ENCODE measurements at places on chromosomes 13 and 19.
A peak's percentile ranks its signal among the peaks of the same experiment; 100 is the strongest.

DNA sequence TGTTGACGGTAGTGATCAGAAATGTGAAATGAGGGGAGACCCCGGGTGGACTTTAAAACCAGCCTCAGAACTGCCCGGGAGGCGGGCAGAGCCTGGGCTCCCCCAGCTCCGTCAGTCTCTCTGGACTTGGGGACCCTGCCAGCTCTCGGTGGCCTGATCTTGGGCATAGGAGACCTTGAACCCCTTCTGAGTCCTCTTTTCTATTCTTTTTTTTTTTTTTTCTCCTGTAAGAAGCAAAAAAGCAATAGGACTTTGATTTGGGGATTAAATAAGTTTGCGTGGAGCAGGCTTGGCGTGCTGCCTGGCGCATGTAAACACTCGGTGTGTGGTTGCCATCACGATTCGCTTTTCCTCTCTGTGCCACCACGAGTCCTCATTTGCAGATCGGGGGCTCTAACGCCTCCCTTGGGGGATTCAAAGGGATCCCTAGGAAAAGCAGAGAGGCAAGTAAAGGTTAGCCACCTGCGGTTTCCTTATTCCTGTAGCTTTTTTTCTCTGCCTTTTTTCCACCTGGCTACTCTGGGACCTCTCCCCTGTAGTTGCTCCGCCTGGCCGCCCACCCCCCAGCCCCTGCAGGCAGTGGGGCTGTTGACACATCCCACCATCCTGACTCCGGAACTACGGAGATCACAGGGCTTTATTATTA, 1.3 kb downstream of the SAFB start:
- DNase-seq: peak; percentile 24

DNA sequence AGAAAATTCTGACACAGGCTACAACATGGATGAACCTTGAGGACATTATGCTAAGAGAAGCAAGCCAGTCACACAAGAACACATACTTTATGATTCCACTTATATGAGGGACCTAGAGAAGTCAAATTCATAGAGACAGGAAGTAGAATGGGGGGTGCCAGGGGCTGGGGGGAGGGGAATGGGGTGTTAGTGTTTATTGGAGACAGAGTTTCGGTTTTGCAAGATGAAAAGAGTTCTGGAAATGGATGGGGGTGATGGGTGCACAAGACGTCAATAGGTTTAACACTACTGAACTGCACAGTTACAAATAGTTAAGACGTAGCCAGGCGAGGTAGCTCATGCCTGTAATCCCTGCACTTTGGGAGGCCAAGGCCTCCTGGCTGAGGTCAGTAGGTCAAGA, 3.5 kb upstream of the ZNF787 start:
- no peak for DNase-seq

DNA sequence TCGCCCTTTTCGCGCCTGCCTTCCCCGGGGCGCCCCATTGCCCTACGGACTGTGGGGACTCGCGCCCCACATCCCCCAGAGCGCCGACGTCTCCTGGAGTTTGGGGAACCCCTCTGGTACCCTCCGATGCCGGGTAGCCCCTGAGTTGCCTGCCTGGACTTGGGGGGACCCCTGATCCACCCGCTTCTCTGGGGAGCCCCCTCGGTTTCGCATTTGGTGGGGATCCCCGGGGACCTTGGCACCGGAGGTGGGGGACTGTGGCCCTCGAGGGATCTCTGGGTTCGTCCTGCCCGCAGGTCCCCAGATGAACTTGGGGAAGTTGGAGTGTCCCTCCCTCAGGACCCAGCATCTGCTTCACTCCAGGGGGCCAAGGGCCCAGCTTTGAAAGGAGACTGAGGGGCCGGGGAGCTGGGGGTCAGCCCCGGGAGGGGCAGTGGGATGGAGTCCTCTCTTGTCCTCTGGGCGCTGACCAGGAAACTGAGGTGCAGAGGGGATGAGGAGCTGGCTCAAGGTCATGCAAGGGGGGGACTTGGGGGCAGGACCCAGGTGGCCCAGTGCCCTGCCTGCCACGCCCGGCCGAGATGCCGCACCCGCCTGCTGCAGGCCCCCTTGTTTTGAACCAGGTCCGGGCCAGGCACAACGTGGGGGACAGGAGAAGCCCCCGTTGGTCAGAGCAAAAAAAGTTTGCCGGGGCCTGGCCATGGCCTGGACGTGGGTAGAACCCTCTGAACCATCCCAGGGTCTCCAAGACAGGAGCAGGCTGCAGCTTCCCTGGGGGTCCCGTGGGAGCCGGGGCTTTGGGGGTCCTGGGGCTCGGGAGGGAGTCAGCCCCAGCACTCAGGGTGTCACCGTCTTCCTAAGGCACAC, 1.0 kb downstream of the EFNA2 start:
- peak; percentile 54 for DNase-seq

DNA sequence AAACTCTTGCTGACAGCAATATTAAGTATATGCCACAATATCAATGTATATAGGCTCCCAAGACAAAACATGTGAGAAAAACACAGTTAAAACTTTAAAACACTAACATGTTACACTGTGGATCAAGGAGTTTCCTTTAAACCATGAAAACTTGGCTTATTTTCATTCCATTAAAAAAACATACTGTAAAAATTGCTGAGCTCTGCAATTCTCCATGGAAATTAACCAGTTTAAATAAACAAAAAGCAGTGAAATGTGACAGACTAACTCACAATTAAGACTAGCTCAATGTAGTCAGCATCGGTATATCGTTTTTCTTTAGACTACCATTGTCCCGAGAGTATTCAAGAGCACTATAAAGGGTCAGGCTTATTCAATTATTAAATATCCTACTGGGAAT, 930.5 kb upstream of the SLITRK1 start:
- DNase-seq: no peak

DNA sequence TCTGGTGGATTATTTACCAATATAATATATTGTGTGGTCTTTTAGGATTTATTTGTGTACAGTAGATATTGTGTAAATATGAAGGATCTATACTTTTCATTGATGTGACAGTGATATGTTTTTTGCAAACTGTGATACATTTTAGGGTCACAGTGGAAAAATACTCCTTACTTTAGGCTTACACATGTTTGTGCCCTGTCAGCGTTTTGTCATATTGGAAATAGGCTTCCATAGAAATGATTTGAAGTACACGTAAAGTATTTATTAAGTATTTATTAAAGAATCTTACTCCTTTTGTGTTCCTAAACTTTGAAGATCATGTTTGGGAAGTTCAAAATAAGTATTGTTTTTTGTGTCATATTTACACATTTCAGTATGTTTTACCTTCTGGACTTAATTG, 5.0 kb downstream of the ZNF808 start:
- no peak for DNase-seq

DNA sequence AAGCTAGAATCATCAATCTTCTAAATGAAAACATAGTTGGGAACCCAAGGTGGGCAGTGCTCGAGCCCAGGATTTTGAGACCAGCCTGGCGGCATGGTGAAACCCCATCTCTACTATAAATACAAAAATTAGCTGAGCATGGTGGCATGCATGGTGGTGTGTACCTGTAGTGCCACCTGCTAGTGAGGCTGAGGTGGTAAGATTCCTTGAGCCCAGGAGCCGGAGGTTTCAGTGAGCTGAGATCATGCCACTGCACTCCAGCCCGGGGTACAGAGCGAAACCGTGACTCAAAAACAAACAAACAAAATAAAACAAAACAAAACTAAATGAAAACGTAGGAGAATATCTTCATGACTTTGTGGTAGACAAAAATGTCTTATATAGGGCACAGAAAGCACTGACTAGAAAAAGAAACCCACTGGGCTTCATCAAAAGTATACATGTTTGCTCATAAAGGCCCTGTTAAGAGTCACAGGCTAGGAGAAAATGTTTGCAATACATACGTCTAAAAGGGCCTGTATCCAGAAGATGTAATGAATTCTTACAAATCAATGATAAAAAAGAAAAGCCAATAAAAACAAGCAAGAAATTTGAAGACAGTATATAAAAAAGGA, 353.6 kb downstream of the FGF9 start:
- no peak for DNase-seq

GRCh38 chr13:91146601-91147000, 200.9 kb upstream of the MIR17HG start:
- DNase-seq: no peak

- no peak for DNase-seq
Measured at GRCh38 chr19:49447485-49448431, 3.9 kb downstream of the PIH1D1 start.

GRCh38 chr13:30037766-30038165, 187.3 kb upstream of the UBL3 start:
- no peak for DNase-seq

DNA sequence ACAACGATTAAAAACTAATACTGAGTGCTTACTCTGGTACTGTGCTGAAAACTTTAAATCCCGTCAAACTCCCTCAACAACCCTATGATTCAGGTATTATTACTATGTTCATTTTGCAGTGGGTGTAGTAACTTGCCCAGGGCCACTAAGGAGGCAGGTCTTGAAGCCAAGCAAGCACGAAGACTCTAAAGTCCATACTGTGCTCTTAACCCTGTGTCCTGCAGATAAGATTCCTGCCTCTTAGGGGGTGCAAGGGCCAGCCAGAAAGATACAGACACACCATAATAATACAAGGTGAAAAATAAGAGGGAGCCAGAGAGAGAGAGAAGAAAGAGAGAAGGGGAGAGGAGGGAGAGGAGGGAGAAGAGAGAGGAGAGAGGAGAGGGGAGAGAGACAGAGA, 95.5 kb downstream of the CDADC1 start:
- no peak for DNase-seq

GRCh38 chr19:38900202-38900629, 447 bp downstream of the NFKBIB start:
- no peak for DNase-seq

GRCh38 chr19:11192957-11193939, 4.1 kb downstream of the KANK2 start:
- no peak for DNase-seq

DNA sequence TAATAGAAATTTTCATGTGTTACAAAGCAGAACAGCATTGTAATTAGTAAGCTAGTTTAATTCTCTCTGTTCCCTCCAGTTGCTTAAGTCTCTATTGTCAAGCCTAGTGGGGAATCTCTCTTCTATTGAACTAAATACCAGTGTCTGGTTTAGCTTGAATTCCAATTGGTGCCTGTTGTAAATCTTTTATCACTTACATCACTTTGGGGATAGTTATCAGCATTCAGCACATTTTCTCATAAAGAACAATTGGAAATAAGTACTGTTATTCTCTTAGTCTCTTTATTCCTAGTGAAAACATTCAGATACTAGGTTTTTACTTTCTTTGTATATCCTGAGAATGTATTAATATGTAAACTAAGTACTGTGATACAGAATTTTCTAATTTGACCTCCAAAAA, 25.2 kb downstream of the IPO5 start:
- DNase-seq: no peak

- no peak for DNase-seq
Measured at GRCh38 chr13:100537951-100538462, 50.6 kb downstream of the GGACT start.

GRCh38 chr19:1102407-1103131, 1.2 kb upstream of the GPX4 start:
- no peak for DNase-seq

DNA sequence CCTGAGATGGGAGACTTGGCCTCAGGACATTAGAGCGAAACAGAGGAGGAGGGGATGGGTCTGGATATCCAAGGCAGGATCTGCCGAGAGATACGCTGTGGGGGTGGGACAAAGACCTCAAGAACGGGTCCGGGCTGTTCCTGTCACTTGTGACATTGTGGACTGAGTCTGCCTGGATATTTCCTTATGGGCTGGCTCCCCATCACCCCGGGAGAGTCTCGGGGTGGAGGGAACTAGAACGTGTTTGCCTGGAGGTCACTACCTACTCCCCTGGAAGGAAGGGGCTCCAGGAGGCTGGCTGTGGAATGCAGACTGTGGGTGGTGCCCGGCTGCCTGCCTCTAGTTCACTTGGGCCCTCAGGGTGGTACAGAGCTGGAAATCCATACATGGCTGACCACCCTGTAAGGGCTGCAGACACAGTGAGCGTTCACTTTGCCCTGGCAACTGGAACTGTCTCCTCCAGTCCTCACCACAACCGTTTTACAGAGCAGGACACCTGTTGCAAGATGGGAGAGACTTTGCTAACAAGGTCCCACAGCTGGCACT, 26.4 kb downstream of the DNM2 start:
- DNase-seq: no peak

GRCh38 chr13:40589285-40590109, 76.9 kb downstream of the FOXO1 start:
- no peak for DNase-seq

DNA sequence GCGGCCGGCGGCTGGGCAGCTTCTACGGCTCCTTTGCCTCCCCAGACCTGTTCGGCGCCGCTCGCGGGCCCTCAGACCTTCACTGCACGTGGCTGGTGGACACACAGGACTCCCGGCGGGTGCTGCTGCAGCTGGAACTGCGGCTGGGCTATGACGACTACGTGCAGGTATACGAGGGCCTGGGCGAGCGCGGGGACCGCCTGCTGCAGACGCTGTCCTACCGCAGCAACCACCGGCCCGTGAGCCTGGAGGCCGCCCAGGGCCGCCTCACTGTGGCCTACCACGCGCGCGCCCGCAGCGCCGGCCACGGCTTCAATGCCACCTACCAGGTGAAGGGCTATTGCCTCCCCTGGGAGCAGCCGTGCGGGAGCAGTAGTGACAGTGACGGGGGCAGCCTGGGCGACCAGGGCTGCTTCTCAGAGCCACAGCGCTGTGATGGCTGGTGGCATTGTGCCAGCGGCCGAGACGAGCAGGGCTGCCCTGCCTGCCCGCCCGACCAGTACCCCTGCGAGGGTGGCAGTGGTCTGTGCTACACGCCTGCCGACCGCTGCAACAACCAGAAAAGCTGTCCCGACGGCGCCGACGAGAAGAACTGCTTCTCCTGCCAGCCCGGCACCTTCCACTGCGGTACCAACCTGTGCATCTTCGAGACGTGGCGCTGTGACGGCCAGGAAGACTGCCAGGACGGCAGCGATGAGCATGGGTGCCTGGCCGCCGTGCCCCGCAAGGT, 11.6 kb downstream of the LRP3 start:
- no peak for DNase-seq

DNA sequence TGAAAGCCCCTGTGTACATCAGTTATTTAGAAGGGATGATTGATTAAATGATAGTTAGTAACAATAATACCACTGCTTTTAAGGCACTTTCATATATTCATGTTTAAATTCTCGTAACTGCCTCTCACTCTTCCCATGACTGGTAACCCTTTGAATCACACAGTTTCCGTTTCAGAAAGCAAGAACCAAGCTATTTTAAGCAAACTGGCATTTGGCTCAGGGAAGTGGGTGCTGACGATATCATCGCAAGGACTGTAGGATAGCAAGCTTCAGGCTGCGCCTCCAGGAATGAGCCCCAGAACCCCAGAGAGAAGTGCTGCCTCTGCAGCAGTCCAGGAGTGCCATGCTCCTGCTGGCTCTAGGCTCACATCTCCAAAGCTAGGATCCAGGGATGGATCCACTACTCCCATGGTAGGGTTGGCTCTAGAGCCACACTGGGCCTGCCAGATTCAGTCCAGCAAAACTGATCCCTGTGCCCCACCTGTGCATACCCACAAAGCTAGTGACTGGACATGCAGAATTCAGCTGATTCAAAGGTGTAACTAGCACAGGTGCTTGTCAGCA, 313.5 kb downstream of the SLC7A1 start:
- no peak for DNase-seq

- peak; percentile 87 for DNase-seq
Measured at GRCh38 chr19:5134691-5135090, 165.8 kb downstream of the KDM4B start.
